ENCODE measurements at places on chromosomes 4 and X.
A peak's percentile ranks its signal among the peaks of the same experiment; 100 is the strongest.

DNA sequence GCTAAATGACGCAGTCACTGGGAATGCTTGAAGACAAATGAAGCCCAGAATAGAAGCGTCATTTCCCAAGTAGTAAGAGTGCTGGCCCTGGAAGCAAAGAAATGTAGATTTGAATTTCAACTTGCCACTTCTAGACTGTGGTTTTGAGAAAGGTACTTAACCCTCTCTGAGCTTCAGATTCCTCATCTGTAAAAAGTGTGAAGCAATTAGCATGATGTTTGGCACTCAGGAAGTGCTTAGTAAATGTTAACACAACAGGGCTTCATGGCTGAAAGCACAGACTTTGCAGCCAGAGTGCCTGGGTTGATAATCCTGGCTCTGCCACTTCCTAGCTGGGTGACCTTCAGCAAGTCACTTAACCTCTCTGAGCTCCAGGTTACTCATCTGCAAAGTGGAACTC lies 147.4 kb upstream of the RPS6KA3 start:
- no peak for DNase-seq

- DNase-seq: no peak
Measured at GRCh38 chr4:8493484-8493883, 52.9 kb downstream of the TRMT44 start.

DNA sequence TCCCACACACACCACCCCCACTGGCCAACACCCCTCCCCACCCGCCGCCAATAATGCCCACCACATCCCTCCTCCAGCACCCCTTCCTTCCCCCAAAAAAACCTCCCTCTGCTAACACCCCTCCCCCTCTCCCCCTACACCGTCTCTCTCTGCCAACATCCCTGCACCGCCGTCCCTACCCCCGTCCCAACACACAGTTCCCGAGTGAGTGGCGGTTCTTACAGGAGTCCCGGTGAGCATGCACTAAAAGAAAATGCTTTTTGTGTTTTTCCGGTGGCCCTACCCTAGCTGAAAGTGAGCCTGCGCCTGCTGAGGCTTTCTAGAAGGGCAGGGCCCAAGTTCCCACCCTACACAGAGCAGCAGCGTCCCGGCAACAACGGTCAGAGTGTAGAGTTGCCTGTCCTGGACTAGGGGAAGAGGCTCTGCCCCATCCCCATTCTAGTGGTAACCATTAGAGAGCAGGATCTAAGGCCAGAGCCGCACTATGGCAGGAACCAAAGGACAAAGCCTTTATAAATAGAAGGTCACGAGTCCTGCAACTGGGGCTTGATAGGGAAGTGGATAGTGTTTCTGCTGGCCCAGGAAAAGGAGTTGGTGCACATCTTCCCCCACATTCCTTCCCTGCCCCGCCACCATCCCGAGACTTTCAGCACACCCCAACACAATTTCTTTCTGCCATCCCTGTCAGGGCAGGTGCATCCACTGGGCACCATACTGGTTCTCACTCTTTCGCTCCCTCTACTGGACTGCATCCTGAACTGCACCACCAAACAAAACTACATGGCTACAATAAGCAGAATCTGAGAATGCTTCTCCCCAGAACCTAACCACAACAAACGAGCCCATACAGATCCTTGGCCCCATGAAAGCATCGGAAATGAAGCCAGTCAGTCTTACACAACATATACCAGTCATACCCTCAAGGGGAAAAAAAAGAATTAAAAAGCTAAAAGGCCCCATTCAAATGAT lies 78.1 kb upstream of the PAGE3 start:
- no peak for DNase-seq

DNA sequence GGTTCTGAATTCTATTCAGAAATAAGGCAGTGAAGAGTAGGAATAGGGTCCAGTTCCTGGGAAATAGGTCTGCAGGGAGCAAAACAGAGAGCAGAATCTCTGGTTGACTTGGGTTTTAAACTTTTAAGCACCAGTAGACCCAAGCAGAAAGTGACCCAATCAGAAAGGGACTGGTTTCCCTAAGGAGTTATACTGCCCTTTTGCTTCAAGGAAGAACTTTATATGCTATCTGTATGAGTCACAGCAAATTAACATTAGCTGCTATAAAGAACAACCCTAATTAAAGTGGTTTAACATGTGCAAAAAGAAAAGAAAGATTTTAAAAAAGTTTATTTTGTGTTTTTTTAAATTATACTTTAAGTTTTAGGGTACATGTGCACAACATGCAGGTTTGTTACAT lies 263.6 kb upstream of the EMCN start:
- no peak for DNase-seq

DNA sequence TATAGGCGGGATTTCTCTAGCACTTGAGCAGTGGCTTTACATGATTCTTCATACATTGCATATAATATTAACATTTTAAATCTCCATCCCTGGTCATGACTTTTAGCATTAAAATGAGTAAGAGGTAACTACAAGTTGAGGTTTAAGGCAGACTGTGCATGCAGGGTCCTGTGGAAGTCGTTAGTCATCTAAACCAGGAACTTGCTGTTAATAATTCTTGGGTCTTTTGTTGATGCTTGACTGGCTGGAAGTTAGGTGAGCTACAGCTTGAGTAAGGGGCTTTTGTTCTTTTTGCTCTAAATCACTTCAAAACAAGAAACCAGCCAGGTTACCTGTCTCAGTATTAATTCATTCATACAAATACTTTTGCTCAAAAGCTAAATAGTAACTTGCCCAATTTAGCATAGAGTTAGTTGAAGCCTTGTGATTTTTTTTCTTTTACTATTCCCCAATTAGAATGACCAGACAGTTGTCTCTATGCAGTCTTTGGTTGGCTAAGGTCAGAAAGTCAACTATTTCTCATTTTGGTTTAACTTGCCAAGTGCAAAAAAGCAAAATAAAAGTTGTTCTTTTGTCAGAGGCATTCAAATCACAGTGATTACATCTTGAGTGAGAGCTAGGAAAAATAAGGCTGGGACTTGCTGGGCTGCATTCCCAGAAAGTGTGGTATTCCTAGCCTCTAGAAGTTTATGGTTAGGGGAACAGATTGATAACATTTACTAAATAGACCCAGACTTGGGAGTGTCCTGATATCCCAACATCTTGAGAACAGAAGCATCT lies 516.9 kb downstream of the PDHA2 start:
- DNase-seq: no peak

- no peak for DNase-seq
Measured at GRCh38 chr4:90137555-90137954, 10.4 kb downstream of the CCSER1 start.

DNA sequence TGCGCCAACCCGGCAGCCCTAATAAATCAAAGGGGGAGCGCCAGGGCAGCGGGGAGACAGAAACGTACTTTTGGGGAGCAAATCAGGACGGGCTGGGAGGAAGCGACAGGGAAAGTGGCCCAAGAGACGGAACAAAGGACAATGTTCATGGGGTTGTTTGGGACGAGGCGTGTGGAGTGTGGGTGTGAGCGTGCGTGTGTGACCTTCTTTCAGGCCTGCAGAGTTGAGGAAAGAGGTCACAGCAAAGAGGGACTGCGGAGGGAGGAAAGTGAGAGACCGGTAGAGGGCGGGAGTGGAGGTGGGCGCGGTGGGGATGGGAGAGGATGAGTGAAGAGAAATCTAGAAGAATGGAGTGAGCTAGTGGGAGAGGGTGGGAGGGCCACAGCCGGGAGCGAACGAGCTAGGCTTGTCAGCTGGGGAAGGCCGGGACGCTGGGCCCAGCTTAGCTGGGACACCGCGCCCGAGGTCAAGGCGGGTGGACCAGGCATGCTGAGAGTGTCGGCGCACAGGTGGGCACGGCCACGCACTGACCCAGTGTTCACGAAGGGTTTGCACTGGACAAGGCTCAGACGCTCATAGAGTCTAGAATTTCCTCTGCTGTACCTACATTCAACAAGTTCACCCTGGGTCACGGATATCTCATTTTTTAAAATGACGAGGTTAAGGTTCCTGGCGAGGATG lies 14.7 kb upstream of the PITX2 start:
- DNase-seq: no peak

DNA sequence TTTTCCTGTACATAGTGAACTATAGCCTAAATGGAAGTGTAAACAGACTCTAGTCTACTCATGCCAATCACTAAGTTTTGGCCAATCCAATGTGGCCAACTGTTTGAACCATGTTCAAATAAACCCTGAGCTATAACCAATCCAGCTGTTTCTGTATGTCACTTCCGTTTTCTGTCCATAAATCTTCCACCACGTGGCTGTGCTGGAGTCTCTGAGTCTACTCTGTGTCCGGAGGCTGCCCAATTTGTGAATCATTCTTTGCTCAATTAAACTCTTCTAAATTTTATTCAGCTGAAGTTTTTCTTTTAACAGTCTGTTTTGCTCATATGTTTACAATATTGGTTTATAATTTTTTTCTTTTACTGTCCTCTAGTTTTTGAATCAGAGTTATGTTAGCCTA lies 112.3 kb upstream of the BANK1 start:
- DNase-seq: no peak

DNA sequence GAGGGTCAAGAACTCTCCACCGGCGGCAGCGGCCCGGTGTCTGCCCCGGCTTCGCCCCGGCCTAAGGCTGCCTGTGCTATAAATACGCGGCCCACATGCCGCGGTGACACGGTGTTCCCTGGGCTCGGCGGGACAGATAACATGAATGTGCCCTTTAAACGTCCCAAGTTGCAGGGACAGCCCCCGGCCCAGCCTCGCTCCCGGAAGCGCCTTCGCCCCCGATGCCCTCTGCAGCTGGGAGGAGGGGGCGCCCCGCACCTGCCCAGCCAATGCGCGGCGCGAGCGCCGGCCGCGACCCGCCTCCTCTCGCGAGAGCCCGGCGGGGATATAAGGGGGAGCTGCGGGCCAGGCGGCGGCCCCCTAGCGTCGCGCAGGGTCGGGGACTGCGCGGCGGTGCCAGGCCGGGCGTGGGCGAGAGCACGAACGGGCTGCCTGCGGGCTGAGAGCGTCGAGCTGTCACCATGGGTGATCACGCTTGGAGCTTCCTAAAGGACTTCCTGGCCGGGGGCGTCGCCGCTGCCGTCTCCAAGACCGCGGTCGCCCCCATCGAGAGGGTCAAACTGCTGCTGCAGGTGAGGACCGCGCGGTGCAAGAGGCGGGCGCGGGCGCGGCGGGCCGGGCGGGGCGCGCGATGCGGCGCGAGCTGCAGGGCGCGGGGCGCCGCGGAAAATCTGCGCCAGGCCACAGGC lies at the start of gene SLC25A4:
SLC25A4 (plus strand) TSS at position 355 of the 689 bp plus-strand sequence; CDS start at position 462, 107 bp downstream.
- DNase-seq: peak; percentile 68

GRCh38 chr4:1502976-1503375 lies 96.7 kb upstream of the NKX1-1 start:
- no peak for DNase-seq

- no peak for DNase-seq
Measured at GRCh38 chr4:17018013-17018412, 119.6 kb upstream of the LDB2 start.

GRCh38 chr4:169963998-169964397 lies 62.2 kb downstream of the MFAP3L start:
- DNase-seq: no peak

DNA sequence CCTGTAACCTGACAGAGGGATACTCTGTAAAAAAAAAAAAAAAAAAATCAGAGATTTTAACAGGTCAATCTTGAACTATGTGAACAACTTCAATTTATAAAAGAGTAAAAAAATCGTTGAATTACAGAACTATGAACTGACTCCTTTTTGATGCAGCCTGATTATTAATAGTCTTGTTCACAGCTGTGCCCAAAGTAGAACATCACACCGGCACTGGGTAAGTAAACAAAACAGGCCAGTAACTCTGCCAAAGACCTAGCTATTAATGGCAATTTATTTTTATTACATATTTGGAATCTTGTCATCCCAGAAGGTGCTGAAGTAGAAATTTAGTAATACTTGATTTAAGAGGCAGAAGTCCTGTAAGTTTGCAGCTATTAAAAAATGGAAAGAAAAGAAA lies 31.4 kb downstream of the CPE start:
- no peak for DNase-seq

- no peak for DNase-seq
Measured at GRCh38 chr4:176436293-176436973, 116.7 kb downstream of the SPCS3 start.

DNA sequence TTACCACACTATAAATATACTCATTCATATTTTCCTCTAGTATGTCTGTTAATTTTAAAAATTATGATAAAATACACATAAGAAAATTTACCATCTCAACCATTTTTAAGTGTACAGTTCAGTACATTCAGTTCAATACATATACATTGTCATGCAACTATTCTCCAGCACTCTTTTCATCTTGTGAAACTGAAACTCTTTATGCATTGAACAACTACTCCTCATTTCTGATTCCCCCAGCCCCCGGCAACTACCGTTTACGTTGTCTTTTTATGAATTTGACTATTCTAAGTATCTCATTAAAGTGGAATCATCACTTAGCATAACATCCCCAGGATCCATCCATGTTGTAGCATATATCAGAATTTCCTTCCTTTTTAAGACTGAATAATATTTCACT lies 8.7 kb downstream of the SMARCAD1 start:
- DNase-seq: no peak

GRCh38 chr4:112284662-112285411 lies 867 bp downstream of the TIFA start:
- no peak for DNase-seq

DNA sequence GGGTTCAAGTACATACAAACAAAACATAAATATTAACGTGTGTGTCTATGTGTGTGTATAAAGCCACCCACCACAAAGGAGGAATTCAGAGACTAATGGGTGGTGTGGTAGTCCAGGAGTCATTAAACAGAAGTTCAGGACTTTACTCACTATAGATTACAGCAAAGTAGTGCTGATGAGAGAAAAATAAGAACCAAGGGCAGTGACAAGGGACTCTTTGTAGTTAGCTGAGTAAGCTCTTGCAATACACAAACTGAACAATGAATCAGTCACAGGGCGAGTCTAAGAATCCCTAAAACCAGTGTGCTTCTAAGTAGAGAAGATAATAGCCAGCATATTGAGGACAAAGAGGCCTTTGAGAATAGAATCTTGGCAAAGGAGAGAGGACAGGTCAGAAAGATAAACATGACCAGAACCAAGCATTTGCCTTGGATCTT lies 232.4 kb downstream of the PPP3CA start:
- DNase-seq: peak; percentile 30

DNA sequence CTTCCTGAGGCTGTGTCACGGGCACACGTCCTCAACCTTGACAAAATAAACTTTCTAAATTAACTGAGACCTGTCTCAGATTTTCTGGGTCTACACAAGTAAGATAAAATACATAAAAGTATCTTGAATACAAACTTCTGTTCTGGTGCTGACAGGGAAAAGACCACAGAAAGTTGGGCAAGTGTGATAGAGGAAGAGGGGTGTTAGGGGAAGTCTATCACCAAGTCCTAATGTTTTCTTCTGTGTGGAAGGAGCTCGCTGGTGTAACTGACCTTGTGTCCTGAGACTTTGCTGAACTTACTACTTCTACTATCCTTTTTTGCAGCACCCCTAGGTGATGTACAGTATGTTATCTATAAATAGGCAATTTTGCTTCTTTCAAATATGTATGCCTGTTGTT lies 97.0 kb upstream of the STIM2 start:
- DNase-seq: no peak

DNA sequence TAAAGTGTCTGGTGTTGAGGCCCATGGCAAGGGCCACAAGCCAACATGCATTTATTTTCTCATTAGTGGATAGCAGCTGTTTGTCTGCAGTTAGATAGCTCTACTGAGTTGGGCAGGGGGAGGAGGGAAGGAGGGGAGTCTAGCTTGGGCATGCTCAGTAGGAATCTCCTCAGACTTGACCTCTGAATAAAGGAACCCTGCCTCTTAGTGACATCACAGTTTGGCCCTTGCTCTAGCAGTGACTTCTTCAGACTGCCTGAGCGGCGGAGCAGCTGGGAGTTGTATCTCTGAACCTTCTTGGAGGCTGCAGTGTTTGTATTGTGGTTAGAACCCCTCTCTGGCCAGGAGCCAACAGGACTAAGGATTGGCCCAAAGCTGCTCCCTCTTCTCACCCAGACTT lies 57.4 kb downstream of the BCORL1 start:
- DNase-seq: no peak
